H4 (cell line): ENCODE measurements at places on chromosomes 2 and 18. TPM values are rescaled to one million over a fixed set of nuclear protein-coding genes. Genes with fewer than 3 reads are reported as not detected.

DNA sequence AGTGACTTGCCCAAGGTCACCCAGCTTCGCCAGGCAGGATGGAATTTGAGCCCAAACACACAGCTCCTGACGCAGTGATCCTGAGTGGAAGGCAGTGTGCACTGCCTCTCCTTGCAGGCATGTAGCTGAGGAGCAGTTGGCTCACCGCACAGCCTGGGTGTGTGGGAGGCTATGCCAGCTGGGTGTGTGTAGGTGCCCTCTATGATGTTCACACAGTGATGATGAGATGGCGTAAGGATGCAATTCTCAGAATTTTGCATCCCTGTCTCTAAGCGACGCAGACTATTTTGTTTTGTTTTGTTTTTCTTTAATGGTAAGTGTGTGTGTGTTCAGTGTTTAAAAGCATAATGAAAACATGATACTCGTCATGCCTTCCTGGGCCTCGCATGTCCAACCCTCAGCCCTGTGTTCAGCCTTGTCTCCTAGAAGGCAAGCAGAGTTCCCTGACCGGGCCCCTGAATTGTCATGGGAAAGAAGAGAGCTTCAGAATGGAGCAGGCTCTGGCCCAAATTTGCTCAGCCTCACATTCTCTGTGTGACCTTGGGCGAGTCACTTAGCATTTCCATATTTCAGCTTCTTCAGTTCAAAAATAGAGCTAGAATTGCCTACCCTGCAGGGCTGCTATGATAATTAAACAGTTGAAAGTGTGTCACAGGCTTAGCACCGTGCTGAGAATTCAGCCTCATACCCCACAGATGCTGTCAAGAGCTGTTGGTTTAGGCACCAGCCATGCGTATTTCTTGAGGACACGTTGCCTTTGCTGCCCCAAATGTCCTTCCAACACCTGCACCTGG, 603.6 kb upstream of the RAB6C start:
- DNase-seq, result no peak

DNA sequence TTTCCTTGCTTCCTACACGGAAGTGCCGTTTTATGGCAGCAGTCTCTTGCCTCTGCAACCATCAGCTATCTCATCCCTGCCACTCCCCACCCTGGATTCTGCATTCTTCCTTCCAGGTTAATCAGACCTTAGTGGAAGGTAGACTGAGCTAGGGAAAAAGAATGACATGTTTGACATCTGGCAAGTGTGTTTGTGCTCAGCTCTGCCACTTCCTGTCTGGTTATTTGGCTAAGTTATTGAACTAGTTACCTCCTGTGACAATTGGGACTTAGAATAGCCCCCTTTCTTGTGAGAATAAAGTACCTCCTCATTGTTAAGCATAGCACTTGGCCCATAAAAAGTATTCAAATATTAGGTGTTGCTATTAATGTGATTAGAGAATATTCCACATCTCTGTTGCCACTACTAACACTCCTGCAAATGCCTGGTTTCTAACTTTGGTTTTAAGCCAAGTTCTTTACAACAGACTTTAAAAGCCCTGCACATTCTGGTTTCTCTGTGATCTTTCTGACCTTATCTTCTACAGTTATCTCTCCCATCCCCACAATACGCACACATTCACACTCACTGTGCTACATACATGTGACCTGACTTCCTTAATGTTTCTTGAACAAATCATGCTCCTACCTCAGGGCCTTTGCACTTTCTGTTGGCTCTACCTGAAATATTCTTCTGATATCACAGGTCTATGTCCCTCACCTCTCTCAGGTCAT, 10.8 kb upstream of the MAPRE2 start:
- no peak for DNase-seq

DNA sequence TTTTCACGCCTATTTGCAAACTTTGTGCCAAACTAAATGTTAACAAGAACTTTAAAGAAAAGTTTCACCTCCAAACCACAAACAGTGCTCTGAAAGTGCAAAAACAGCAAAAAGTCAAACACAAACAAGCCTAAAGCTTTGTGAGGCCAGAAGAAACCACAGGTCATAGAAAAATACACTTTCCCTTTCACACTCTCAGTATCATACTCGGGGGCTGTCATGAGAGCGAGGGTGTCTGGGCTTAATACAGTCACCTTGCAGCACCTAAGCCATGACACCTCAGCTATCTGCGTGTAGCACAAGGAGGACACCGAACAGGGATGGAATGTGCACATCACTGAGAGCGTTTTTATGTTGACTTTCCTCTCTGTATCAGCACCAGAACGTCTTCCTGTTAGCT, 26.6 kb upstream of the SEH1L start:
- DNase-seq, result no peak

GRCh38 chr2:178194600-178195389, 483 bp downstream of the OSBPL6 start:
- no peak for DNase-seq

GRCh38 chr2:209062210-209062609, 361.6 kb upstream of the MAP2 start:
- DNase-seq, result no peak

DNA sequence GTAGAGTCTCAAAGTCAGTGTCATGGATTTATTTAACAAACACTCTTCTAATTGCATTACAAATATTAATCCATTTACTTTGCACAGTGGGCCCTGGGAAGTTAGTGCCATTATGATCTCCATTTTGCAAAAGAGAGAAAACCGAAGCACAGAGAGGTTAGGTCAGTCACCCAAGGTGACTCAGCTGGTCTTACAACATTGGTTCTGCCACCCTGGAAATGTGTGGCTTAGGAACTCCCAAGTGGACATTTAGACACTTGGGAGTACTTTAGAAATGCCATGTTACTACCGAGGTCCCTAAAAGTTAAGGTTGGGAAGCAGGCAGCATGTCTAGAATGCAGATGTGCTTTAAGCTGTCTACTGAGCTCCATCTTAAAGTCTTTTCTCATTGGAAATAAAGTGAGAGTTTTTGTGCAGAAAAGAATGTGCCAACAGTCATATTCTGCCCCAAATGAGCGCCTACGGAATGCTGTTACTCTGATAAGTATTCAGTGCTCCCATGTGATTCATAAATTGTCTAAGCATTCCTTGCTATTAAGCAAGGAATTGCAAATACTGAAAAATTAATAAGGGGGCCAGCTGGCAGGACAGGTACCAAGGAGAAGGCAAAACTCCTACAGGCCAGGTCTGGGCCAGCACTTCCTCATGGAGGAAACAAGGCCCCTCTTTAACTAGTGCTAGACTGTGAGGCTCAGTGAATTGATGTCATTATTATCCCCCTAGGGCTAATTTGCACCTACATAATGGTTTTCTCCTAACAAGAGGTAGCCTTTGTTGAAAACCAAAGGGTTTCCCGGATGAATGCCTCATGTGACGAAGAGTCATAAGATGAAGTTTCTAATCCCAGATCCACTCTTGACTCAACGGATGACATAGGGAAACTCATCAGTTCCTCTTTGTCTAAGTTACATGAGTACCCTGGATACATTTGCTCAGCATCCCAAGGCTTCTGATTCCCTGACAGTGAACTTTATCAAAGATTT, 16.3 kb downstream of the NRP2 start:
- DNase-seq, result no peak

DNA sequence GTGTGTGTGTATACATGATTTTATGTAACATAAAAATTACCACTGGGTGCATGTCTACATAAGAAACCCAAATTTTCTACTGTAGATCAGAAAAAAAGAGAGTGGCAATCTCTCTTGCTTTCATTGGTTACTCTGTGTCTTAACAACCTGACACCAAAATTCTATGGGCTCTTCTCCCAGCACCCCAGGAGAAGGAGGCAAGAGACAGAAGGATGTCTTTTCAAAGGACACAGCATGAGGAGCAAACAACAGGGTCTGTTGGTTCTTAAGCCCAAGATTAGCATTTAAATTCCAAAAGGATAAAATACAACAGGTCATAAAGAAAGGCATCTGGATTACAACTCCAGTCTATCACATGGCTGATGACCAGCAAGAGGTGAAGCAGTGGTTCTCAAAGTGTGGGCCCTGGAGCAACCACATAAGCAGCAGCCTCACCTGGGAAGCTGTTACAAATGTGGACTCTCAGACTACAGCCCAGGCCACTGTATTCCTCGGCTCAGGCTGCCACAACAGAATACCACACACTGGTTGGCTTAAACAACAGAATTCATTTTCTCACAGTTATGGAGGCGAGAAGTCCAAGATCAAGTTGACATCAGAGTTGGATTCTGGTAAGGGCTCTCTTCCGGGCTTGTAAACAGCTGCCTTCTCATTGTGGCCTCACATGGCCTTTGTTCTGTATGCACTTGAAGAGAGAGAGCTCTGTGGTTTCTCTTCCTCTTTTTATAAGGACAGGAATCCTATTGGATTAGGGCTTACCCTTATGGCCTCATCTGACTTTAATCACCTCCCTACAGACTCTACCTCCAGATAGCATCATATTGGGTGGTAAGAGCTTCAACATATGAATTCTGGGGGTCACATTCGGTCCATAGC, 79.8 kb upstream of the RNF152 start:
- DNase-seq, result no peak

ASB18 gene
- not detected in 2 replicates for total RNA-seq

DNA sequence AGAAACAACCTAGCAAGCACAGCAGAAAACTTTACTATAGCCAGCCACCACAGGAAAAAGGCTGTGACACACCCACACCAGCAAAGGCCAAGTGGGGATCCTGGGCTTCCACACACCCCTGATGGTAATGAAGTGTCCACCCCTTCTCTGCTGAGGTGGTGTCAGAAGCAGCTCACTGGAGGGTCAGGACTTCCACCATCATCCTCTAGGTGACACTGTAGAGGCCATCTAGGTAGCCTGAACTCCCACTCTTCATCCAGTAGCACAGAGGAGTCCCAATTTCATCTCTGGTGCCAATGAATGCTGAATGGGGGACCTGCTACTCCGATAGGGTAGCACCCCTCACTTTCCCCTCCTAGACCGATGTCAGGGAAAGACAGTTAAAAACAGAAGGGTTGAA, 1544.4 kb downstream of the LRP1B start:
- peak; percentile 49 for DNase-seq

TMEM37 gene
- 1.5 and 1.9 TPM in 2 replicates for total RNA-seq

GRCh38 chr2:181420259-181421130, 36.7 kb upstream of the ITGA4 start:
- DNase-seq, result no peak

GRCh38 chr2:142176941-142177340, 46.1 kb upstream of the LRP1B start:
- no peak for DNase-seq

DNA sequence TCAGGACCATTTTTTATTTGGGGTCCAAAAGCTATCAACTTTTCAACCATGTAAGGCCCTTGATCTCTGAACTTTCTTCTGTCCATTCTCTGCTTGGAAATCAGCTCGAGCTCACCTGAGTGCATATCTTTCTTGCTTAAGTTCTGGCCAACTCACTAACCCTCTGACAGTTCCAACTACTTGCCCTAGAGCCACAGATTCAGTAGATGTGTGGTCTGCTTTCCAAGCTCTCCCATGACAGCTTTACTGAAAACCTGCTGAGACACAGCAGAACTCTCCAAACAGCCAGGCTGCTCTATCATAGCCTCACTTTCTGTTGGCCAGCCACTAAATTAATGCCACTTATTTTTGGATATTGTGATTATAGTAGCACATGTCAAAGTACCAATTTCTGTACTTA, 21.2 kb upstream of the IKZF2 start:
- DNase-seq, result no peak
